ENCODE measurements at places on chromosomes 11 and 22. TPM values are rescaled to one million over a fixed set of nuclear protein-coding genes. Genes with fewer than 3 reads are reported as not detected.

DNA sequence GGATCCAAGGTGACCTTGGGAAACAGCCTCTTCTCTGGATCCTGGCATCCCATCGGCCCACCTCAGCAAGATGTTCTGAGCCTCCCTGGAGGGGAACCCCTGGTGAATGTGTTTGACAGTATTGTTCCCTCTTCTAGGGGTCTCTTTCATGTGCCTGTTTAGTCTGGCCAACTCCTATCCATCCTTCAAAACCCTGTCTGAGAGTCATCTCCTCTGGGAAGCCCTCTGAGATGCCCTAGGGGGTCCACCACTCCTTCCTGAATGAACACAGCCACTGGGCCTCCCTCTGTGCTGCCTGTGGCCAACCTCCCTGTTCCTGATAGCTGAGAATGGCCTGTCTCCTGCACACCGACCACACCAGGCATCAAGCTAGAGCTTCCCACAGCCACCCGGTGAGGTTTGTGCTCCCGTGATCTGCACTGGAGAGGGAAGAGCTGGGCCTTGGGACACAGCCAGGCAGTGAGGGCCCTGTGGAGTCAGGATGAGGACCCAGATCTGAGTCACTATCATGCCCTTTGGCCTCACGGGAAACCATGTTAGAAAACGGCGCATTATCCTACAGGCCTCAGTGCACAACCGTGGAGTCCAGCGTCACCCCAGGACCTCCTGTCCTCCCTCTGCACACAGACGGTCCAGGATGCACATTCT lies 8.8 kb downstream of the WNT7B start:
- no peak for DNase-seq

DNA sequence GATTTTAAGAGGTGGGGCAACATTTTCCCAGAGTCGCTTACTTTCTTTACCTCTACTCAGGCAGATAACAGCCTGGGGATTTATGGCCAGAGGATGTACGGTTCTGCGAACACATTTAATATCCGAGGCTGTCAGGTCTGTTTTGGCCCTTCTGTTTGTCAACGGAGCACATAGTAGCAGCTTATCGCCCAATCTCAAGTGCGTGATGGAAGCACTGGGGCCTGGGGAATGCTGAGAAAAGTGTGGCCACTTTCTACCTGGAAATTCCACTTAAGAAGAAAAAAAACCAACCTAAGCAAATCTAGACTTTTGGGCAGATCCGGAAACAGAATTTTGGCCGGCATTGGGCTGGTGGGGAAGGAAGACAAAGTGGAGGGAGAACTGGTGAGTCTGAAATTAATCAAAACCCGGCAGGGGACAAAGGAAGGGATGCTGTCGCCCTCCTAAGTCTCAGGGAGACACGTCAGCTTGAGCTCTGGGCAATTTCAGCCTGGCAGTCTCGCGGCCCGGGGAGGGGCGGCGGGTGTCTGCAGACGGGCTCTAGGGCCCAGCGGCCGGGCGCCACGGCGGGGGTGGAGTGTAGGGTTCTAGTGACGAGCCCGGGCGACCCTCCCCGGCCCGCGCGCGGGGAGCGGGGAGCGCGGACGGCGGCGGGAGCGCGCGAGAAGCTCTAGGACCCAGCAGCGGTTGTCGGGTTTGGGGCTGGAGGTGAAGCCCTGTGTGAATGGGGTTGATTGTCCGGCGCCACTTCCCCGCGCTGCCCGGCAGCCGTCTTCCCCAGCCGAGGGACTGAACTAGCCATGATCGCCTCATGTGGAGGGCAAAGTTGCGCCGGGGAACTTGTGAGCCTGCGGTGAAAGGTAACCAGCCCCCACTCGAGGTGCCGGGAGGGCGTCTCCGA lies at the start of gene AMOTL1:
TSS of gene AMOTL1 (plus strand) at position 656 of the 901 bp plus-strand sequence. CDS start at position 812, 156 bp downstream.
- DNase-seq = peak; percentile 94

DNA sequence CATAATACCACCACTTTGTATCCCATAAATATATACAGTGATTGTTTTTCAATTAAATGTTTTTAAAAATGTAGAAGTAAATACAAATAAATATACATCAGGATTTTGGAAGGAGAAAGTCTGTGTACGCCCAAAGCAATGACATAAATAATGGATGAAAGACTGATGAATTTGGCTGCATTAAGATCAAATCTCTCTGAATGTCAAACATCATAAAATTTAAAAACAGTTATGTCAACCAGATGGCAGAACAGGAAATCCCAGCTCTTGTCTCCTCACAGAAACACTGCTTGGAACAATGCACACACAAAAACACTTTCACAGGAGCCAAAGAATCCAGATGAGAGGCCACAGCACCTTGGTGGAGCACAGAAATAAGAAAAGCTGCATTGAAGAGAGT lies 332.9 kb downstream of the NTM start:
- no peak for DNase-seq

The CCDC87 gene
- total RNA-seq = not detected
